Heart left ventricle (tissue), 16 donors: ENCODE measurements at places on chromosomes 16 and 17. TPM values are rescaled to one million over a fixed set of nuclear protein-coding genes. Genes with fewer than 3 reads are reported as not detected.

The TLCD2 gene
- 1.5 TPM for total RNA-seq

The KRT27 gene
- not detected for total RNA-seq

GRCh38 chr16:84538222-84538840 is 33.9 kb upstream of the MEAK7 start:
- no peak for DNase-seq

GRCh38 chr17:72667096-72668063 is 425.1 kb downstream of the SLC39A11 start:
- DNase-seq: no peak

GRCh38 chr17:7589891-7590691 is at the start of gene SOX15:
TSS of gene SOX15 (minus strand) at chr17:7590094. CDS start at chr17:7589676, 418 bp downstream.
- no peak for DNase-seq

The ZSCAN10 gene
- total RNA-seq: not detected

DNA sequence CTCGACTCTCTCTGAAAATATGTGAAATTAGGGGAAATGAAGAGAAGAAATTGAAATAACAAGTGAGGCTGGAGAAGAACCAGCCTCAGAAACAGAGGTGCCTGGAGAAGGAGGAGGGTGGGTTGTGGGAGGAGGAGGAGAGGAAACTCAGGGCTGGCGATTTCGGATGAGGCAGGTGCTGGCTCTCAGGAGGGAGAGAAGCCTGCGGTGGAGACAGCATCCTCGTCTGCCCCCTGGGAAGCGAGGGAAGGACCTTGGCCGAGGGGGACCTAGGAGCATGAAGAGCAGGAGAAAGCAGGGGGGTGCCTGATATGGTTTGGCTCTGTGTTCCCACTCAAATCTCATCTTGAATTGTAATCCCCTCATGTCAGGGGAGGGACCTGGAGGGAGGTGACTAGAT is 264.7 kb upstream of the TNRC6C start:
- DNase-seq: no peak

The HOXB1 gene
- total RNA-seq: not detected

- DNase-seq: no peak
Measured at GRCh38 chr16:75042426-75043174, 43.8 kb downstream of the ZNRF1 start.

- no peak for DNase-seq
Measured at GRCh38 chr17:50355701-50356341, 9.9 kb downstream of the XYLT2 start.

- DNase-seq: peak; percentile 86
Measured at GRCh38 chr17:43905985-43906852, 1.1 kb downstream of the MPP2 start.

DNA sequence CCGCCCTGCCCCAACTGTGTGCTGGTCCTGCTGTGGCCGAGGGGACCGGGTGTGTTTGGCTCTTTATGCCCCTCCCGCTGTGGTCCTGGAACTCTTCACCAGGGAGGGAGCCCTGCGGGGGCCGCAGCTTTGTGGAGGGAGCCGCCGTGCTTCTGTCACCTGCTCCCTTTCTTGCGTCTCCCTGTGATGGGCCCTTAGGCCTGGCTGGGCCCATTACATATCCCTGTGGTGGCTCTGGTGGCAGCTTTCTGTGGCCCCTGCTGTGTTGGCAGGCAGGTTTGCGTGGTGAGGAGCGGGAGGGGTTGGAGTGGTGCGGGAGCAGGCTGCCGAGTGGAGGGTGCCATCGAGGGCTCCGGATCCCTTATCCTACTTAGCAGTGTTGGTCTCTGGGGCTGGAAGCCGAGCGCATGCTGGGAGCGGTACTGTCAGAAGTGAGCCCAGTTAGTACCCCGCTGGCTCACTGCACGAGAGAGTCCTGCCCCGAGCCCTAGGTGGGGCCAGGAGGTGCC is 60.4 kb downstream of the PDPK1 start:
- DNase-seq: no peak

The CPHXL2 gene
- total RNA-seq: not detected

GRCh38 chr16:48317614-48318315 is 67.4 kb downstream of the SIAH1 start:
- DNase-seq: no peak

- no peak for DNase-seq
Measured at GRCh38 chr16:75079346-75079926, 37.1 kb downstream of the LDHD start.

DNA sequence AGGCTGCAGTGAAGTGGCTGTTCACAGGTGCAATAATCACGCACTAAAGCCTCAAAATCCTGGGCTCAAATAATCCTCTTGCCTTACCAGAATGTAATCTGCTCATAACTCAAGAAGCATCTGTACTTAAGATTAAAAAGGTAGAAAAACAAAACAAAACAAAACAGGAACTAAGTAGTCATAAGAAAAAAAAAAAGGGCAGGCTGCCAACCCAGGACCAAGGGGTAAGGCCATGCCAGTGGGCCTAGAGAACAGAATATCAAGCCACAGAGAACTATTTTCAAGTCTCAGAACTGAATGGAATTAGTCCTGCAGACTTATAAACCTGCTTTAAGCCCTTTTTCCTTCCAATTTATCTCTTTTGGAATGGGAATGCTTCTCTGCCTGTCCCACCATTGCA is 64.8 kb upstream of the TBC1D3K start:
- DNase-seq: no peak

GRCh38 chr17:80969030-80969673 is 22.5 kb upstream of the CHMP6 start:
- no peak for DNase-seq

DNA sequence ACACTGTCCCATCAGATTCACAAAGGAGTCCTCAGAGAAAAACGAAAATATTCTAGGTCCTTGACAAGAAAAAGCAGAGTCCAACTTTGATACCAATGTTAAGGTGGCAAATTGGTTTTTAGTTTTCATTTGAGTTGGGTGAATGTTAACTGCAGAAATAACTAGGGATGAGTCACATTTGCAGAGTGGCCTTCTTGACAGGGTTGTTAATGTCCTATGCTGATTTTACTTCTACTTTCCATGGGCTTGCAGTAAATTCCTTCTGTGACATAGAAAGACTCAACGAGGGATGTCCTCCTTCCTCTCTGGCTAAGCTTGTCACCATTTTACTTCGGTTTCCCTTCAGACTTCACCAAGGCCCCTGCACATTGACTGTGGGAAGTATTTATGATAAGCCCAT is 47.2 kb upstream of the ICAM2 start:
- no peak for DNase-seq

The IL17C gene
- not detected for total RNA-seq

The CCL1 gene
- not detected for total RNA-seq

- peak; percentile 25 for DNase-seq
Measured at GRCh38 chr16:1895949-1896675, 22.1 kb downstream of the HS3ST6 start.
